B cell (primary cell): ENCODE measurements at places on chromosomes 11 and 22. TPM values are rescaled to one million over a fixed set of nuclear protein-coding genes. Genes with fewer than 3 reads are reported as not detected.
A peak's percentile ranks its signal among the peaks of the same experiment; 100 is the strongest.

DNA sequence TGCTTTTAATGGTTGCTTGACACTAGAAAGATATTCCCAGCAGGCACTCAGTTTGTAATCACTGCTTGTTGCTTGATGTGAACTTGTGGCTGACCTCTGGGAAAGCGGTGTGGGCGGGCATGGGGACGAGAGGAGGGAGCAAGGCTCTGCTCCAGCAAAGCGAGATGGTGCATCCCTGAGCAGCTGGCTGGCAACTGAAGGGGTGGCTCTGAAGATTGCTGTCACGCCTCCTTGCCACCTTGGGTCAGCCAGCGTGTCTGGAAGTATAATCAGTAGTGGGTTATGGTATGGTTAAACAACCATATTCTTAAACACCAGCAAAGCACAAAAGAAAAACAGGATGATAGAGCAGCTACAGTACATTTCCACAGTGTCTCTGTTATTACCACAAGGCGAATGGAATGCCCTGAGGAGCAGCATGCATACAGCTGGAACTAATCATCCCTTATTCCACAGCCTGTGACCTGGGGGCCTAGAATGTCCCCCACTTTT, 124.5 kb downstream of the TRIM44 start:
- no peak for DNase-seq

- DNase-seq, result no peak
Observed at GRCh38 chr11:75797116-75797515, 17.9 kb upstream of the UVRAG start.

- DNase-seq, result no peak
Observed at GRCh38 chr11:88535916-88536547, 198.5 kb upstream of the CTSC start.

Gene OR5P2
- polyA plus RNA-seq, result not detected in 2 replicates

Gene ARHGEF12
- 2.0 and 2.3 TPM in 2 replicates for polyA plus RNA-seq

DNA sequence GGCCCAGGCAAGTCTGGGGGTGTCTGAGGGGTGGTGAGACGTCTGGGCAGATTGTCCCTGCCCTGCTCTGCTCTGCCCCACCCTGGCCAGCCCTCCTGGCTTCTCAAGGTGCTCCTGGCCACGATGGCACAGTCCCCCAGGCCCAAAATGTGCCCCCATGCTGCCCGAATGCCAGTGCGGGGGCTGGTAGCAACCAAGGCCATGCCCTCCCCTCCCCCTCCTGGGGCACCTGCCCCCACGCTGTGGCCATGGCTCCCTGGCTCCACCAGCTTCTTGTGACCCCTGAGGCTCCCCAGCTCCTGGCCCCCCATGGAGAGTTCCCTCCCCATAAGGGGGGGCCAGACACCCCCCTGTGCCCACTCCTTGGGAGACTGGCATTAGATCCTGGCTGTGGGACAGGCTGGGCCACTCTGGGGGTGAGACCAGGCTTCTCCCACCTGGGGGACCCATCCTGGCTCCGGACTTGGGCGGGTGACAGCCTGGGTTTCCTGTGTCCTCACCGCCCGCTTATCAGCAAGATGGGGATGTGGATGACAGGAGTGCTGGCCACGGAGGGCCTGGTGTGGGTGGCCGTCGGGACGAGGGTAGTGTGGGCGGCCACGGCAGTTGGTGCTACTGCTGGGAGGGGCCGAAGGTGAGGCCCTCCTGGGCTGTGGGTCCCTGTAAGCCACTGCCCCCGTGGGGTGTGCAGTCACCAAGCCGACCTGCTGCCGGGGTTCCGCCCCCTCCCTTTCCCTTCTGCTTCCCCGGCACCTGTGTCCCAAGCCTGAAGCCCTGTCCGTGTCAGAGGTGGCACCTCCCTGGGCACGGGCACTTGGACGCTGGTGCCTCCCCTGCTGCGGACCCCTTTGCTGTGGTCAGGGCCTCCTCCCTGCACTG, 15.9 kb upstream of the MUC6 start:
- DNase-seq, result no peak

DNA sequence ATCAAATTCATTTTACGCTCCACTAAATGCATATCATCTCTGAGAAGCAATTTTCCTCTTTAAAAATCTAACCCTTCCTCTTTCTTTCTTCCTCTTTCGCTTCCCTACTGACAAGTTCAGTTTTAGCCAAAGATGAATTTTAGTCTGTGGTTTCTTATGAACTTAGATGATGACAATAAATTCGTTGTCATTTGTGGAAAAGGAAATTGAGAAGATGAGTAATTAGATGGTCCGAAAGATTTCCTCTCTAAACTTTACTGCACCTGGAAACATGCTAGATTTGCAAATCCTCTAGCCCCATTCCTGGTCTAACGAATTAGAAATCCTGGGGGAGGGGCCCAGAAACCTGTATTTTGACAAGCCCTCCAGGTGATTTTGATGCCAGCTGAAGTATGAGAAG, 855.4 kb upstream of the CHORDC1 start:
- DNase-seq, result no peak

- no peak for DNase-seq
Observed at GRCh38 chr11:75468534-75469340, 35.7 kb upstream of the KLHL35 start.

Gene RHOD
- polyA plus RNA-seq, result 0.33 and 0.48 TPM in 2 replicates

- peak; percentile 60 for DNase-seq
Observed at GRCh38 chr22:27885977-27886842, 32.8 kb downstream of the PITPNB start.
